ENCODE measurements at places on chromosomes 5 and 9.

GRCh38 chr9:110092792-110093191 lies 115.2 kb downstream of the C9orf152 start:
- no peak for DNase-seq

- DNase-seq, result no peak
Measured at GRCh38 chr5:68011801-68012200, 203.8 kb upstream of the PIK3R1 start.

DNA sequence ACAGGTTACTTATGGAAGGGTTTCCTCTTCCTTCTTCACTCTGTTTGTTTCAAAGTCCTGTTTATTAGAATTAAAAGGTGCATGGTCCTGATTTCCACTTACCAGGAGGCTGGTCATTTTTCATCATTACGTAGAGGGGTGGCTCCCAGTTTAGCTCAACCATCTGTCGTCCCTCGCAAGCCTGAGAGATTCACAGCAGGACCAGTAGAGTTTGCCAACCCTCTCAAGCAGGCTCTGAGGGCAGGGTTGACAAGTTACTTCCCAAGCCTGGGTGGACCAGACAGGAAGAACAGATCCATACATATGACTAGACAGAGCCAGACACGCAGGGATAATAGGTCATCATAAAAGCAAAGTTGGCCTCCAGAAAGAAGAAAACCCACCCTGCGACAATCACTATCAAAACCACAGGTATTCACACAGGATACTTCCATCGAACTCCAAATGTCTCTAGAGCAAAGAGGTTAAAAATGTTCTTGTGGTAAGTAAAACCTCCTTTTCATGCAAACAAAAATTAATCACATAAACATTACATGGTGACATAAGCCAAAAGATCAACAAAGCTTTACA lies 151.9 kb downstream of the ELAVL2 start:
- DNase-seq, result no peak

DNA sequence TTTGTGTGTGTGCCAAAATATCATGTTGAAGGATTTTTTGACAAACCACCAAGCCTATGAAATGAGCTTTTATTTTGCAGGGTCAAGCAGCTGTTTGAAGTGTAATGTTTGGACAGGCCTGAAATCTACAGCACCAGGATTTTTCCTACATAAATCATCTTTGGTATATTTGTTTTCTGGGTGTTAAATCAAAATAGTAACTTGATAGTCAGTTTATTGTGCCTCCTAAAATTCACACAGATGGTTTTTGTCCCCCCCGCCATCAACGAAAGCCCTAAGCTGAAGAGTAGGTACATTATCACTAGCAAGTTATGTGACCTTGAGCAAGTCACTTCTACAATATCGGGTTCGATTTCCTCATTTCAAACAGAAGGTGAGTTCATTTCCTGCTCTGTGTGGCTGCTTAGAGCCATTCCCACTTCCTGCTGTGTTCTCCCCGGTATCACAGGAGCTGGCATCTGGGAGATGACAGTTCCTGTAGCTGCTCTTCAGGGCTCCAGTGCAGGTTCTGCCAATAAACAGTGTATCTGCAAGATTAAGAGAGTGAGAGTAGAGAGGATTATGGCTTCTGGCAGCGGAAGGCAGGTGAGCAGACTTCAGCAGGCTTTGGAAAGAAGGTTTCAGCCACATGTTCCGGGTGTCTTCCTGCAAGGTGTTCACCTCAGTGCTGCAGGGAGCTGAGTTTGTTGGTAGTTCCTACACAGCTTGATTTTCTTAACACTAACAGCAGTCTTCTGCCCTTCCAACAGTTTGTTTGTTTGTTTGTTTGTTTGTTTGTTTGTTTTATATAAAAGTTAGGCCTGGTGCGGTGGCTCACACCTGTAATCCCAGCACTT lies 48.4 kb upstream of the GNE start:
- no peak for DNase-seq

DNA sequence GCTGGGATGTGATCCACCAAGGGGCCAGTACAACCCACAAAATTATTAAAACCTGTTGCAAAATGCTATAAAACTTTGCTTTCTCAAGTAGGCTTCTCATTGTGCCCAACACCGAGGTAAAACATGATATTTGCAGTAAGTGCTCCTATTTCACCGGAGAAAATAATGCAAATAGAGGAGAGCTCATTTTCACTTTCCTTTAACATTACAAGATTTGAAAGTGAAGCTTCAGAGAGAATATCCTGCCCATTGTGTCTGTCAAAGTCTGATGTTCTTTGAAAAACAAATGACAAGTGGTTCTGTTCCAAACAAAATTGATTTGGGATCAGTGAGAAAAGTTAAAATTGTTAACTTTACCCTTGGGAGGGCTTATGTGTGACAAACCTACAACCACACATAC lies 287.1 kb downstream of the KCNN2 start:
- DNase-seq, result no peak

DNA sequence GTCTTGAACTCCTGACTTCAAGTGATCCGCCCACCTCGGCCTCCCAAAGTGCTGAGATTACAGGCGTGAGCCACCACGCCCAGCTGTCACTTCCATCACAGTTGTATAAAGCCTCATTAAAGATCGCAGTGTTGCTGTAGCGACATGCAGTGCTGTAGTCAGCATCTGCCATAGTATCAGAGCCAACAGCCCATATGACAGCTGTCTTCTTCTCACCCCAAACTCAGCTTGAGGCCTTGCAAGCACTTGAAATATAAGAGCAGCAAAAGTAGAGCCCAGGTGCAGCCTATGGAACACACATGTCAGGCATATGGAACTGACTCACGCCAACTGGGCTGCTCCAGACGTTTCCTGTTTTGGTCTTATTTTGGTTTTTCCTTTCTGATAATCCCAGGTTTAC lies 167.8 kb downstream of the TRIO start:
- no peak for DNase-seq

DNA sequence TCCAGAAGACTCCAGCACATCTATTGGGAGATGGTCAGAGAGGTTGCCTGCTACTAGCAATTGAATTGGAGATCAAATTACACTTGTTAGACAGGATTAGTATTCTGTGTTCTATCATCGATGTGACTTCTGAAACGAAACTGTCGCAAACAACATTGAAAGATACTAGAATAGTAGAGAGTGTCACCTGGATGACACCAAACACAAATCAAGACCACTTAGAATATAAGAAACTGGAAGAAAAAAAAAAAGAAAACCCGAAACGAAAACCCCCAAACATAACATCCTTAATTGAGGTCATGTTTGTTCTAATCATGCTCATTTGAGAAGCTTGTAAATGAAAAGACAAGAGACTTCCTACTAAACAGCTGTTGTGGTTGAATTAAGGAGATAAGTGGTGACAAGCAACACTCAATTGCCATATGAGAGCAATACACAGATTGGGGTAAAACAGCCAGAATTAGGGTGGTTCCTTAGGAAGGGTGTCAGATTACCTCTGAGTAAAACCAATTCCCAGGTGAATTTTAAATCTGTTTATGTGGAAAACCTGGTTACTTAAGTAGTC lies 97.6 kb downstream of the BASP1 start:
- no peak for DNase-seq

DNA sequence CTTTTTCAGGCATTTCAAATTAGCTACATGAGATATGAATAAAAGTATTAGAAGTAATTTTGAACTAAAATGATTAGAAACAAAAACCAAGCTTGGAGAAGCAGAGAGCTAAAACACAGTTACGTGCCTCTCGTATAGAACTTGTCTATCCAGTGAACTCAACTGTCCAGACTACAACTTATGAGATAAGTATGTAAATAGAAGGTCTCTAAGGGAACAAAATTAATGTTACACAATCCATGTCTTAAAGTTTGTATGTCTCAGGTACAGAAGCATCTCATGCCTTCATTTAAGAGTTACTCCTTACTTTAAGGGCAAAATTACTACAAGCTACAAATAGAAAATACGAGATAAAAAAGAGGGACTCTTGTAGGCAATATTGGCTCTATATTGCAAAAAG lies 316.8 kb downstream of the CETN3 start:
- no peak for DNase-seq

DNA sequence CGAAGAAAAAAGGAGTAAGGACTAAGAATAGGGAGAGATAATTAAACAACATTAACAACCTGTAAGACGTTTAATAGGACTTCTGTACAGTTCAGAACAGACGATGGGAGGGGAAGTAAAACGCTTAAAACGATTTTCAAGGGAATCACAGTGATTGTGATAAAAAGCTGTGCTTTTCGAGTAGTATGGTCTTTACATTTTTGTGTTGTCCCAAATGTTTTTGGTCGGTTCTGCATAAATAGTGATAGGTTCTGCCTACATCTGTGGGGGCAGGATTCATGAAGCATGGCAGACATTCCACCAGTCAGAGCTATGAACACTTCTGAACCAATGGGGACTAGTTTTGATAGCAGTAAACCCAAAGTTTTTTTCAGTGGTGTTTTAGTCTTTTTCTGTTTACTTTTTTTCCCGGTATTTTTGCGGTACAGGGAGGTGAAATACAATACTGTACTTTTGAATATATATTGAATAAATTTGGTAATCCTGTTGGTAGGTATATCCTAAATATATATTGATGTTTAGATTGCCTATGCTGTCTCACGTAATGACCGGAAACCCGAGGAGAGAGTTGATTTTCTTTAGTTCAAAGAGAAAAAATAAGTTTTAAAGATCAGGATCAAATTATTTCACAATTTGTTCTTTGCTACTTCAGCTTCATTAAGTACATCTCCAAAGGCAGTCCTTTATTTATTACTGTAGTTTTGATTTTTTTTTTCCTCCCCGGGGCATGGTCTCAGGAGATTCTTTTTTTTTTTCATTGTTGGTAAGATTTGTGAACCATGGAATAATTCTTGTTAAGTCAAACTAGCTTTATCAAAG lies 1.3 kb downstream of the ERBIN start:
- DNase-seq, result no peak

GRCh38 chr5:14330729-14331385 lies 187.7 kb downstream of the TRIO start:
- no peak for DNase-seq

DNA sequence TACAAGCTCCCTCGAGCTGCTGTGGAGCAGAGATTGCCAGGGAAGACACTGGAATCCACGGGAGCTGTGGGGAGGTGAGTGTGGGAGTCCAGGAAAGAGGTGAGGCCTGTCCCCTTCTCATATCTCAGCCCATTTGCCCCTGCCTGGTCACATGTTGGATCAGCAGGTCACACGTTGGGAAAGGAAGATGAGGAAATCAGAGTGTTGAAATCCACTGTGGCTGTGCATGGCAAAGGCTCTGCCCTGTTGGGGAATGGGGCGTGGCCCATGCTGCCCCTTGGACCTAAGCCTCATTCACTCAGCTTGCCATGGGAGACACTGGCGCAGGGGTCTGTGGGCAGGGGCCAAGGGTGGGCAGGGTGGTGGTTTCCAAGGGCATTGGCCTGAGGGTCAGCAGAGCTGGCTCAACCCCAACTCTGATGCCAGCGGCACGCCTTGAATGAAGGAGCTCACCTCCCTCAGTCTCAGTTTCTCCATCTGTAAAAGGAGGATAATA lies 85.4 kb upstream of the CPEB4 start:
- no peak for DNase-seq

DNA sequence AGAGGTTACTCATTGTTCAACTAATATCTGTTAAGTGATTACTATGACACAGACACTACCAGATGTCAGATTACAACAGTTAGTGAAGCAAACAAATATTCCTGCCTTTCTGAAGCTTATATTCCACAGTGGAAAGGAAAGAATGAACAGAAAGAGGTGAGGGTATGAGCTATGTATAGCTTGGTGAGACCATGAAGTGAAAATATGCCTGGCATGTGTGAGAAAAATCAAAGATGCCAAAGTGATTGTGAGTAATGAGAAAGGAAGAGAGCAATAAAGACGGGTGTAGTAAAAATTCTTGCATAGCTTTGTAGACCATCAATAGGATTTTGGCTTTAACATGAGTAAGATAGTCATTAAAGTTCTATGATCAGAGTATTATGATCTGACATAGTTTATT lies 734.5 kb upstream of the NUDT12 start:
- no peak for DNase-seq
